ENCODE measurements at places on chromosomes 1 and 21. TPM values are rescaled to one million over a fixed set of nuclear protein-coding genes. Genes with fewer than 3 reads are reported as not detected.

CLCA2 gene
- 0.10 TPM for total RNA-seq

DNA sequence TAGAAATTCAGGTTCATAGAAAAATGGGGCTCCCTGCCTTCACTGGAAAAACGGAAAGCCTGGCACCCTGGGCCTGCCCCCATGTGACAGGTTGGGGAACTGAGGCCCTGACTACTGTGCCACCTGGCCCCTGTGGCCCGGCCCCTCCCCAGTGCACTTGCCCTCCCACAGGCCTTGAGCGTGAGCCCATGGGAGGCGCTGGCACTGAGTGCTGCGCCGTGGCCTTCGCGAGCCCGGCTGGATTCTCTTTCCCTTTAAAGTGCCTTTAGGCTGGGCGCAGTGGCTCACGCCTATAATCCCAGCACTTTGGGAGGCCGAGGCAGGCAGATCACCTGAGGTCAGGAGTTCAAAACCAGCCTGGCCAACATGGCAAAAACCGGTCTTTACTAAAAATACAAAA is 45.7 kb downstream of the SLC37A1 start:
- peak; percentile 59 for DNase-seq

GRCh38 chr1:216113181-216113580 is 310.1 kb downstream of the USH2A start:
- DNase-seq, result no peak

GRCh38 chr1:6998267-6998666 is 213.0 kb downstream of the CAMTA1 start:
- peak; percentile 48 for DNase-seq

CRTC2 gene
- total RNA-seq, result 31.0 TPM

DNA sequence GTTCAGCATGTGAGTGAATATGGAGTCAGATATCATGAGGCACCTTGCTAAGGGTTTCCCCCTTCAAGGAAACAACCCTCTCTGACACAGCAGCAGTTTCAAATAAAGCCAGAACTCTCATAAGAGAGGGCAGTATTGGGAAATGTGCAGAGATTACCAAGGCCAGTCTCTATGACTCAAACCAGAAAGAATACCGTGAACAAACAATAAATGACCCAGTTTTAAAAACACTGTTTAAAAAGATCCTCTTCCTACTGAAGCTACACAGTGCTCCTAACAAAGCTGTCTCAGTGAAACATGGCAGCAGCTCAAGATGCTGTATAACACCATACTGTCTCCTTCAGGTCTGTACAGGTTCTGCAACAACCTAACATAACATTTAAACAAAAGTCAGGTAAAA is 102.6 kb downstream of the KIAA0319L start:
- DNase-seq, result no peak

- peak; percentile 95 for DNase-seq
These were observed 1.9 kb upstream of the SMG7 start for GRCh38 chr1:183470147-183470960.

DNA sequence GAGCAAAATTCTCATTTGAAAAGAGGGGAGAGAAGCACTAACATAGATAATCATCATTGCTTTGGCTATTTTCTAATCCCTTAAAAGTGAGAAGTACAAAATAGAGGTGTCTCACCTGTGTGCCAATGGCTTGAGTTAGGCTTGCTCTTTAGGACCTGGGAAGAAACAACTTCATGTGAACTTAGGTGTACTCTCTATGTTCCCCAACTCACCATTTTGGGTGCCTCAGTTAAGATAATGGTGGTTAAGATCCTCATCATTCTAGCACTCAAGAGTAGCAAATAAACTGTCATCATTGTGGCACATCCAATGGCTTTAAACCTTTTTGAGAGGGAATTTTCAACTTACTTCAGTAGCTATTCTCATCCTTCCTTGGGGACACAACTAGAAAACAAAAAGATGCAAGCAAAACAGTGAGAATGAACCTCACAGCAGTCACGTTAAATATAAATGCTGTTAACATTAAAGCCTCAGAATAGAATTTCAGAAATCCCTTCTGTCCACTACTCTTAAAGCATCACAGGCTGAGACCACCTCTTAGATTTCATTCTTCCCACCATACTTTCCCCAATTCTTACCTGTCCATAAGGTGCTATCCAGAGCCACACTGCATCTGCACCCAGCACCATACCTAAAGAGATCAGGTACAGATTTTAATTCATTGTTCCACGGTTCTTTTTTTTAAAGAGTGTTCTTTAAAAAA is 1.2 kb downstream of the GAS5 start:
- no peak for DNase-seq

DNA sequence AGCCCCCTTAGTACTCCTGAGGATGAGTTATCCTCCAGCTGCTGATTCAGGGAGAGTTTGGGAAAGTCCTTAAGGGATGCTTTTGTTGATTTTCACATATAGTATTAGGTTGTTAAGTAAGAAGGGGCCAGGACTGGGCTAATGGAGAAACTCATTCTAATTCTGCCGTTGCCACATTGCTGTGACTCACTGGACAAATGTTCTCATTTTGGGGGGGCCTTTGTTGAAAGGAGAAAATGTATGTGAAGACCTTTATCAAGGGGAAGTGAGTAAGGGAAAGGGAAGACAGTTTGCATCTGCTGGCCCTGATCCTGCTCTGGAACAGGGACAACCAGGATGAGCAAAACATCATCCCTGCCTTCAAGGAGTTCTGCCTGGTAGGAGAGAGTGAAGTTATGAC is 123.2 kb upstream of the FGGY start:
- no peak for DNase-seq

LRRC39 gene
- total RNA-seq, result 0.71 TPM

DNA sequence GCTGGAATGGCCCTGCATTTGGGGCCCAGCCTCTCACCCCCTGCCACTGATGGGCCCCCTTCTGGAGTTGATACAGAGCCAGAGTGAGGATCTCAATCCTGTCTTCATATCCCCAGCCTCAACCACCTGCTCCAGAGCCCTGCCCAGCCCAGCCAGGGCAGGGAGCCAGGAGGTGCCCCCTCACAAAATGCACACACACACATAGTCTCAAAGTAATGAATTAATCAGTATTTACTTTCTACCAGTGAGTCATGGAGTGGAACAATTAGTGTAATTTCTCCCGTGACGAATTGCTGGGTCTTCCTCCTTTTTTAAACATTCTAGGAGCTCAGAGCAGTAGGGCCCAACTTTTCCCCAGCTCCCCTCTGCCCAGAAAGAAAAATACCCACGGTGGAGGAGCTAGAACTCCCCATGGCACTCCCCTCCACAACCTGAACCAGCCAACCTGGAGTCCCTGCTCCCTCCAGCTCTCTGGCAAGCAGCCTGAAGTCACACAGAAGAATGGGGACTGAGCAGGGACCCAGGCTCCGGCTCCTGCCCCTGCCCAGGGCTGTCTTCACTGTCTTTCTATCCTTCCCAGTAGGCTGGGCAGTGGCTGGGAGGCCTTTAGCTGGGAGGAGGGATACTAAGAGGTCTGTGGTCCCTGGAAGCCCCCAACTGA is 29.3 kb downstream of the SDC3 start:
- DNase-seq, result no peak

GRCh38 chr1:167517535-167518330 is 596 bp downstream of the CD247 start:
- DNase-seq, result peak; percentile 83

DNA sequence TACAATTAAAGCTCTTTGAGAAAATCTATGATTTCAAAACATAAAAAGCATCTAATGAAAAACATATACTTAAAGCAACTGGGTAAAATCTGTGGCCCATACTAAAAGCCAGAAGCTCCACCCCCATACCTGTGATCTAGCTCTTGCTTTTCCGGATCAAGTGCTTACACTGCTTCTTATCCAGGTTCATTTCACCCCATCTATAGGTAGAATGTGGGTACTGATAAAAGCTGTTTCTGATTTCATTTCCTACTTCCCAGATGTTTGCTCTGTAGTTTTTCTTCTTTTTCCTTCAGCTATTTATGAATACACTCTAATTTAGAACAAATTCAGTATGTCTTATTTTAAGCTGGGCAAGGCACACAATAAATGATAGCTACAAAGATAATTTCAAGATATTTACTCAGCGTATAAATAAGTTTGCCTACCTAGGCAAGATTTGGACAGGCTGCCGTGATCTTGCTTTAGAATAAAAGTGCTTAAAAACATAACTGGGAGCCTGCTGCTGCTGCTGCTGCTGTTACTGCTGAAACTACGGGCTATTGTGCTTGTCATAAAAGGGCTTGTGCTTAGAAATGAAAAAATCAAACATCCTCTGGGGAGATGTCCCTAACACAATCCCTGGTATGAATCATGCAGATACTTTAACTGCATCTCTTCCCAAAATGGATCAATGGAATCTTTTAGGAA is 2.1 kb downstream of the SIPA1L2 start:
- DNase-seq, result no peak

DNA sequence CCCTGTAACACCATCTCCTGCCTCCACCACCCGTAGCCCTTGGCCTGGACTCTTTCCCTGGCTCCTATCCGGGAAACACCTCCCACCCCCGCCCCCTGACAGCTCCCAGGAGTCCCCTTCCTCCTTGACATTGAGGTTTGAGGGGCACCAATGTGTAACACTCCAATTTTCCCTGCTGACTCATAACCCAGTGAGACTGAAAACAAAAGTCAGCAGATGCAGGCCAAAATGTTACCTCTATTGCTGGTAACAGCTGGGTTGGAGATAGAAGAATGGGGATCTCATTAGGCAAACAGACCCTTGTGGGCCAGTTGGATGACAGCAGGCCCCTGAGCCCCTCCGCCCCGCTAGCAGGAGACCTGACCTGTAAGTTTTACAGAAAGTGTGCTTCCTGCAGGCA is 237.2 kb downstream of the KAZN start:
- DNase-seq, result no peak

SH3GLB1 gene
- 105 TPM for total RNA-seq

DNA sequence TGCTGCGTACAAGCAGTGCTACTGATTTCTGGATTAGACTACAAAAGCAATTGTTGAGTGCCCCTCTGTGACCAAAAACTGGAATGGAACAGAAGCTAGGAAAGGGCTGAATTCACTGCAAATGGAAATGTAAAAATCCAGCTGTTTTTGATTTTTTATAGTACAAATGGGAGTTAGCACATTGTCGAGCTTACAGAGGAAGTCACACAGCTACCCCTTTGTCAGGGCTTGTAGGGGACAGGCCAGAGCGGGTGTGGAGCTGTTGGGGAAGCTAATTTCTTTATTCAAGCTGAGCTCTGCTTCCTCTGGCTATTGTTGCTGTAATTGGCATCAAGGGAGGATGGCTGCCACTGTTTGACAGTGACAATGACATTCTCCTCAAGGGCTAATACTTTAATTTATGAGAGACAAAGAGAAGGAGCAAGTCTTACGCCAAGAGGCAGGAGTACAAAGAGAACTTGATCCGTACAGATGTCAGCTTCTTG is 96.1 kb downstream of the SLC35F3 start:
- no peak for DNase-seq

MANEAL gene
- 1.8 TPM for total RNA-seq

GRCh38 chr1:28966617-28967016 is 52.2 kb downstream of the EPB41 start:
- no peak for DNase-seq

ADGRL4 gene
- total RNA-seq, result 34.1 TPM

DNA sequence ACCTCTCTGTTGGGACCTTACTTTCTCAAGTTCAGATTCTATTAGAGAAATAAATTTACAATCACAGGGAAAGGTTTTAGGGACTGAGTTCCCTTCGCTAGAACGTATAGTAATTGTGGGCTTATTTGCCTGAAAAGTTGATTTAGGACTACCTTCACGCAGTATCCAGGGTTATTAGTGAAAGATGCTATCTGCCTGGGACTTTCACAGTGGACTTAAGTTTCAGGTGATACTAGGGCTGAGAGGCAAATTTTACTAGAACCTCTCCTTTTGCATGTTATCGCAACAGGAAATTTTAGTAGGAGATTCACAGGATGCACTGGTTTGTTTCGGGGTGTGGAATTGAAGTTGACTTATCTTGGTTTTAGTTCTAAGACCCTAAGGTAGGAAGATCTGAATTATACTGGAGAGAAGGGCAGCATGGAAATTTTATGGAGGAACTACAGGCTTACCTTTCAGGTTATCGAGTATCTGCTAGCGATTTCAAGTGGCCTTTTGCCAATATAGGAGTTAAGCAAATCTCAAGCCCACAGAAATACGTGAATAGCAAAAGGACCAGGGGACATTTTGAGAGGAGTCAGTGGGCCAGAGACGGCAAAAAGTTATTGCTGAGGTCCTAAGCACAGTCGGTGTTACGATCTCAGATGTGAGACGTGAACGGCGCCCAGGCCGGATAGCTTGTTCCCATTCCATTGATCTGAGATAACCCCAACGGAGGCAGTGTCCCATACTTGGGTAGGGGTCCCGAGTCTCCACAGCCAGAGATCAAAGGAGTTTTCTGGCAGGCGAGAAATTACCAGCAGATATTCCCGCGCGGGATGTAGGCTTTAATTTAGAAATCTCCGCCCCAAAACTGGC is 723 bp upstream of the GNAI3 start:
- no peak for DNase-seq

DNA sequence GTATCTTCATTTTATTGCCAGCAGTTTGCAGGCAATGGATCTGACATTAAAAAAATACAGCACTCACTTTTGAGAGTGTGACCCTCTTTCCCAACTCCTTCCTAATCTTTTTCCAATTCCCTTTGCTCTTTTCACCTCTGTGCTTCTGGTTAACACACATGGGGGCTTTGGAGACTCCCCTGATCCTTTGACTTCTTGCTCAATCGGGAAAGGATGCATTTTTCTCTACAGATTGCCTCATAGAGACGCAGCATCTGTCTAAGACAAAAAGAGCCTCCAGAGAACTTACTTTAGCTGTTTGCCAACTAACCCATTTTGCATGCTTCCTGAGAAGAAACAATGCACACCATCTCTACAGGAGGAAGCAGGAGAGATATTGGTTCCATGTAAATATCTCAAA is 378.3 kb downstream of the PBX1 start:
- DNase-seq, result no peak

TIAM1 gene
- total RNA-seq, result 11.3 TPM

GRCh38 chr1:40711465-40712404 is 20.2 kb downstream of the NFYC start:
- DNase-seq, result no peak

DNA sequence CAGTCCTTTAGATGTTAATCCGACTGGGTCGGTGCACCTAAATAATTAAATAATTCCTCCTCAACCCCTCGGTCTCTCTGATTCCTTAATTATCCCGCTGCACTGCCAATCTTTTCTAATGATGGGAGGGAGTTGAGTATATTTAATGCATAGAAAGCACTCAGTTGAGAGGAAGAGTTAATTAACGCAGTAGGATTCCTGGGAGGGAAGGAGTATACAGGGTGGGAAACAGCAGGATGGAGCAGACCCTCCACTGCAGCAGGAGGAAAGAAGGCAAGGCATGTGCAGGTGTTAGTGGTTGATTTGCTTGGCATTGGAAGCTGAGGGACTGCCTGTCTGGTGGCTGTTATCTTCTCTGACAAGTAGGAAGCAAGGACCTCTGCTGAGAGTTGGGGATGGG is 9.9 kb upstream of the REN start:
- peak; percentile 31 for DNase-seq
